ENCODE measurements at places on chromosomes 12 and 14.

- DNase-seq, result no peak
Observed at GRCh38 chr14:101476916-101477553, 84.3 kb upstream of the DIO3 start.

GRCh38 chr12:83739607-83740006 is 1052.9 kb downstream of the TMTC2 start:
- no peak for DNase-seq

- DNase-seq, result no peak
Observed at GRCh38 chr14:67440513-67440912, 28.5 kb upstream of the PLEK2 start.

DNA sequence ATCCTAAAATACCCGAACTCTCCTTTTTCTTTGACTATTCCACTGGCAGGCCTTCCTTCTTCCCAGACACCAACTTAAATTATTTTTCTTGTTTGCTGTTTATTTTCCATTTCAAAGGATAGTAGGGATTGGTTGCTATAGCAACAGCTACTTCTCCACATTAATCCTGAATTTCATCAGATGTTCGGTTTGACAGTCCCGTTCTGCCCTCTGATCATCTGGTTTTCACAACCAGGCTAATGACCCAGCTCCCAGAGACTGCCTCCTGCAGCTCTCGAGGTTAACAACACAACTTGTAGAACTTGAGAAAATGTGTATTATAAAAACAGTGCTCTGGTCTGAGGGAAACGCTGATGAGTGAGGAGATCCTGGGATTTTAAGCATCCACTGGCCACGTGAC is 45.5 kb downstream of the NUAK1 start:
- DNase-seq, result no peak

DNA sequence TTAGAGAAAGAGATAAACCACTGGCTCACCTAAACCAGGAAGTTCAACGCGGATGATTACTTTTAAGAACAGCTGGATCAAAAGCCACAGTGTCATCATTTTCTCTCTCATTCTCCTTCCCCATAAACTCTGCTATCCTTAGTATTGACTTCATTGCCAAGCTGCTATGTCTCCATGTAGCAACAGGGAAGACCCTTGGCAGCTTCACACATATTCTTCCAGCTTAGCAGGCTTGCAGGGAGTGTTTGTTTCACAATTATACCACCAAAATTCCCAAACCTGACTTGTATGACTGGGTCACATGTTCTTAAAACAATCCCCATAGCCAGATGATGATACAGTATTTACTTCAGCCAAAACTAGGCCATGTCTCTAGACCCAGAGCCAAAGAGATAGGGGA is 235.5 kb downstream of the PAWR start:
- DNase-seq, result no peak

DNA sequence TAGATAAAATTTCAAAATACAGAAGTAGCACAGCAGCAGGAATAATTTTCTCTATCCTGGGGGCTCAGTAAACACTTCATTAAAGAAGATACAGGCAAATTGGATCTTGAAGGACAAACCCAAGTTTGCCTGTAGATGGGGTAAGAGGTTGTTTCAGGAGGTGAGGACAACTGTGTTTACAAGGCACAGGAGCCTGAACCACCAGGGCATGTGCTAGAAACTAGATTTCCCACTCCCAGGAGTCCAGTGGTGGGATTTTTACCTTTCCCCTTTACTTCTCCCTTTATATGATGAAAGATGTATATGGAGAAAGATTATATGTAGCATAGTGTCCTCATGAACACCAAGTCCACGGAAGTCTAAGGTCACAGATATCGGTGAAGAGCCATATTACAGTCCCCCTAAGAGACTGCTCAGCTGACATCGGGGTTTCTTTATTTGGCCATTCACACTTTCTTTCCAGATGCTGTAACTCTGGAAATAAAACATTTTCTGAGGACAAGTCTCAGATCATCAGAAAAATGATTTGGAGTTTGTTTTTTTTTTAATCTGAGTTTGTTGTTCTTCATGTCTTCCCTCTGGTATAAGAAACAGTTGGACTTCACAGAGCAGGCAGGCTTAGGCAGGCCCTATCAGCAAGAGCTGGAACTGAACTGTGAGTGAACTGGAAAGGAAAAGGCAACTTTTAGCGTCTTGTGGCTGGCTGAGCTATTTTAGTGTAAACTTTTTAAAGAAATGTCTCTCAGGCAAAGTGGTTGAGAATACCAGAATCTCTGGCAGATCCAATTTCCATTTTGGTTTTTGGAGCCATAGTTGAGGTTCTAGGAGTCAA is 8.0 kb upstream of the EVL start:
- DNase-seq, result no peak

DNA sequence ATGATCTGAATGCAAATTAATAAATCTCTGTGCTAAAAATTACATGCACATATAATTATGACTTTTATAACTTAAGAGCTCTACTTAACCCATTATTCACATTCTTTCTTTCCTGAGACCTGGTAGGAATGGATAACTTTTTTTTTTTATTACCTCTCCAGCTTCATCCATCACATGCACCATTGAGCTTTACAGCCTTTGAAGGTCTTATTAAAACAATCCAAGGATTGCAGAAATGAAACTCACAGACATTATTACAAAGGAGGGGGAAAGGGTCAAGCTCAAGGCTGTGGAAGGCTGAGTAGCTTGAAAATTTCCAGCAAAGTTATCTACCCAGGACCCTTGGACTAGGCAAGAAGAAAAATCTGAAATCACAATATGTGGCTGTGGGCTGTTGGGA is 202.5 kb upstream of the GRIP1 start:
- DNase-seq, result no peak

DNA sequence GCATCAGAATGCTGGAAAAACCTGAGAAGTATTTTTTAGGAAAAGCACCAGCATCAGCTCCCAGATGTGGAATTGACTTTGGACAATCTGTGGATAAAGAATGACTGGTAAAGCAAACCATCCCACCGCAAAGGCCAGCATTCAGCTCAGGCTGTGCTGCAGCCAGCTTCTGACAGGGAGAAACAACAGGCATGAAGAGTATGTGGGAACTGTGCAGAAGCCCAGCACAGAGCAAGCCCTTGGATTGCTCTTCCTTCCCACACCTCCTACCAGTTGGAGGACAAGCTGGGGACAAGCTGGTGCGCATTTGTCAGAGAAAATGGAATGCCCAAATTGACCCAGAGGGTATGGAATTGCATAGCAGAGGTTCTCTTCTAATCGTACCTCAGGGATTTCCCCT is 228.1 kb downstream of the ANO2 start:
- no peak for DNase-seq

- no peak for DNase-seq
Observed at GRCh38 chr12:69578283-69578682, 7.0 kb upstream of the CCT2 start.

GRCh38 chr12:34607520-34608195 is 585.4 kb downstream of the ALG10 start:
- no peak for DNase-seq
